ENCODE measurements at places on chromosomes 2 and 18.
A peak's percentile ranks its signal among the peaks of the same experiment; 100 is the strongest.

GRCh38 chr2:212892193-212892592, 259.2 kb downstream of the IKZF2 start:
- no peak for DNase-seq

DNA sequence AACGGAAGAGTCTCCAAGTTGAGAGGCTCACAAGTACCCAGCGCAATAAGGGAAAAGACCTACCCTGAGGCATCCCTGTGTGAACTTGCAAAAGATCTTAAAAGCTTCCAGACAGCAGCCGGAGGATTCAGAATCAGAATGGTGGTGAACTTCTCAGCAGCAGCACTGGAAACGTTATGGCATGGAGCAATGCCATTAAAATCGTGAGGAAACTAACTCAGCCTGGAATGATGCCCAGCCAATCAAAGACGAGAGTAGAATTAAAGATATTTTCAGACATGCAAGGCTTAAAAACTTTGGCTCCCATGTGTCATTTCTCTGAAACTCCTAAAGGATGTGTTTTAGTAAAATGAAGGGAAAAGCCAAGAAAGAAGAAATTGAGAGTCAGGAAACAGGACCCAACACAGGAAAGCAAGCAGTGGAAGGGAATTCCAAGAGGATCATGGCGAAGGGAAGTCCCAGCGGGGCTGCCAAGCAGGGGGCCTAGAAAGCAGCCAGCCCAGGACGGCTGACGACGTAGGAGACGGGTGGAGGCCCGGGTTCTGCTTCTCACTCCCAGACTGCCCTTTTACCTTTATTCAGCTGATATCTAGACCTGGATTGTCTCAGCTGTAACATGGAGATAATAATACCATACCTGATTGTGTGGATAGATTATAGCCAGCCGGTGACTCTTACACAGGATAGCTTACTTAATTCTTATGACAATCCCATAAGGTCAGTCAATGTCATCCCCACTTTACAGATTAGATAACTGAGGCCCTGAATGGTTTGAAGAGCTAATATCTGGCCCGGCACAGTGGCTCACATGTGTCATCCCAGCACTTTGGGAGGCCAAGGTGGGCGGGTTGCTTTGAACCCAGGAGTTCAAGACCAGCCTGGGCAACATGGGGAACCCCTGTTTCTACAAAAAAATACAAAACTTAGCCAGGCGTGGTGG, 92.8 kb downstream of the ASAP2 start:
- DNase-seq, result peak; percentile 35

- DNase-seq, result no peak
Measured at GRCh38 chr2:12090072-12090471, 343.6 kb downstream of the LPIN1 start.

DNA sequence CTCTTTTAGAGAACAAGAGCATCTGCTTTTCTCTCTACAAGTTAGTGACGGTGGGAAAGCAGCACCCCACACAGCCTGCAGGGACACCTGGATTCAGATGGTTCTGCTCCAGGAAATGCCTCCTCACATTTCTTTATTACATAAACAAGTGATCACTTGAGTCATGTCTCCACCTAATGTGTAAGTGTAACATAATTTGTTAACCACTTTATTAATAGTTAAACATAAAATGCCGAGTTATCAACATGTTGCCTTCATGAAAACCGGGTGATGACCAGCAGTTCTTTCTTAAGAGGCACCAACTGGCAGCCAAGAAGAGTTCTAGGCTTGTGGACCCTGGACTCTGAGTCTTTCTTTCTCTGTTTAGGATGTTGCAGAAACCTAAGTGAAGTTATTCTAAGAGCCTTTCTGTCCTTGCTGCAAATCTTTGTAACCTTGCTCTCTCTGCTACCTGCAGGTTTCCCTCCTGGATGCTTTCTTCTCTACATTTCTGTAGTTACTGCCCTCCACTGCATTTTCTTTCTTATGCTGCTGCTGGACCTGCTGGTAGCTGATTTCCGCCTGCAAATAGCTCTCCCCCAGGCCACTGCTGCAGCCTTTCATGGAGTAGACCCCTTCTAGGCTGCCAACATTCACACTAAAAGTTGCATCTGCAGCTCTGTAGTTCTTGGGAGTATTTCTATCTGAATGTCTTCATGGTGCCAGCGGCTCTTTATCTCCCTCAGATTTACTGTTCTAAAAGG, 24.3 kb downstream of the UPP2 start:
- no peak for DNase-seq

DNA sequence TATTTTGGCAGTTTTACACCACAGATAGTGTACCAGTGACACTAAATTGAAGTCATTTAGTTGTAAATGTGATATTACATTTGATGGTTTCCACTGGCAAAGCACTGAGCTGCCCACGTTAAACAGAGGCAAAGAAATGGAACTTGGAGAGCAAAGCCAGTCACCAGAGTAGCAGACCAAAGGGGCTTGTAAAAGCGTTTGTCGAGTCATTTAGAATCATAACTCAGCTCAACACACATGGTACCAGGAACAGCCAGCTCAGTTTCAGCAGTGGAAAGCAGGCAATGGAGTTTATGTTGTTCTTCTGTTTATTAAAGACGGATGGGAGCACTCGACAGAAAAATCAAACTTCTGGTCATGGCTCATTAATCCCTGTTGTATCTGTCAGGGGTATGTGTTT, 91.2 kb downstream of the POU3F3 start:
- DNase-seq, result no peak

DNA sequence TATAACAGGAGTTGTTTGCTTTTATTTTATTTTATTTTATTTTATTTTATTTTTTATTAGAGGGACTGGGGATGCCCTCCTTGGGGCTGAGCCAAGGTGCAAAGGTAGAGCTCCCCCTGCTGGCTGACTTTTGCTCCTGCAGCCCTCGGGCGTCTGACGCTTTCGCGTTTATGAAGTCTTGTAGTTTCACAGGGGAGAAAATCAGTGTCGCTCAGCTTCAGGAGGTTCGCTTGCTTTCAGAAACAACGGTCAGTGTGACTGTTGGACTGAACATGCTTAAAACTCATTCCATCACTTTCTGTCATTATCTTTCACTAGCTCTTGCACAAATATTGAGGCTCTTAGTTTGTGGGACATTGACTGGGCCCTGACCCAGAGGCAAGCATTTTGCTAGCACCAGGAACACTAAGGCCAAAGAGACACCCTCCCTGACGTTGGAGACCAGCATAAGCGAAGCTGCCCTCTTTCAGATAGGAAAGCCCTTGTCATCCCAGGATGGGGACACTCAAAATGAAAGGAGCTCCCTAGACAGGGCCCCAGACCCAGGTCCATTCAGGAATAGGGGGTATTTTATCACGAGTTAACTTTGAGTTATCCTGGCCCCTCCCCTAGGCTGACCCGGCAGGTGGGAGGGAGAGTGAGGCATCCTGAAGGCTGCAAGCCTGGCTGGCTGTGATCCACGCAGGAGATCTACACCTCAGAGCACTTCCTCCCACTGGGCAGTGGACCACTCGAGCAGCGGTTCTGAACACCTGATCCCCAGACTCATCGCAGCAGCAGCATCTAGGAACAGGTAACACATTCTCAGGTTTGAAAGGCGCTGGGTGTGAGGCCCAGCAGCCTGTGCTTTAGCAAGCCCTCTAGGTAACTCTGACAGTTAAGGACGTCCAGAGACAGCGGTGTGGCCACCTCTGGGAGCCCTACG, 34.4 kb downstream of the LGALSL start:
- peak; percentile 61 for DNase-seq

- DNase-seq, result no peak
Measured at GRCh38 chr2:119062179-119062578, 96.4 kb downstream of the C1QL2 start.

GRCh38 chr2:102098756-102099155, 43.8 kb upstream of the IL1R1 start:
- no peak for DNase-seq

- no peak for DNase-seq
Measured at GRCh38 chr2:1055014-1055595, 104.5 kb downstream of the SNTG2 start.

GRCh38 chr2:163884416-163884815, 148.6 kb upstream of the FIGN start:
- no peak for DNase-seq

DNA sequence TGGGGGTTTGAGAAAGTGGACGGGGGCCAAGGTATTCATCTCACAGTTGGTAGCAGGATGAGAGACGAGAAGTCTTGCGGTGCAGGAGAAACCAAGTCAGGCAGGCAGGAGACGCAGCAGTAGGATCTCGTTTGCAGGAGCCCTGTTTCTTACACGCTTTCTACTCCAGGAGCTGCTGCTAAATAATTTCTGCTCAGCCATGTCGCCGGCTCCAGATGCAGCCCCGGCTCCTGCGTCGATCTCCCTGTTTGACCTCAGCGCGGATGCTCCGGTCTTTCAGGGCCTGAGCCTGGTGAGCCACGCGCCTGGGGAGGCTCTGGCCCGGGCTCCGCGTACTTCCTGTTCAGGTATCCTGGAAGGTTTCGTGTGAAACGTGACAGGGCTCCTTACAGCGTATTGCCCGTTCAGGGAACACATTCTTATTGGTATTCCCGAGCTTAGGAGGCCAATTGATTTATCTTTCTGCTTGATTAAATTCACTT, 494 bp downstream of the ANKZF1 start:
- no peak for DNase-seq

DNA sequence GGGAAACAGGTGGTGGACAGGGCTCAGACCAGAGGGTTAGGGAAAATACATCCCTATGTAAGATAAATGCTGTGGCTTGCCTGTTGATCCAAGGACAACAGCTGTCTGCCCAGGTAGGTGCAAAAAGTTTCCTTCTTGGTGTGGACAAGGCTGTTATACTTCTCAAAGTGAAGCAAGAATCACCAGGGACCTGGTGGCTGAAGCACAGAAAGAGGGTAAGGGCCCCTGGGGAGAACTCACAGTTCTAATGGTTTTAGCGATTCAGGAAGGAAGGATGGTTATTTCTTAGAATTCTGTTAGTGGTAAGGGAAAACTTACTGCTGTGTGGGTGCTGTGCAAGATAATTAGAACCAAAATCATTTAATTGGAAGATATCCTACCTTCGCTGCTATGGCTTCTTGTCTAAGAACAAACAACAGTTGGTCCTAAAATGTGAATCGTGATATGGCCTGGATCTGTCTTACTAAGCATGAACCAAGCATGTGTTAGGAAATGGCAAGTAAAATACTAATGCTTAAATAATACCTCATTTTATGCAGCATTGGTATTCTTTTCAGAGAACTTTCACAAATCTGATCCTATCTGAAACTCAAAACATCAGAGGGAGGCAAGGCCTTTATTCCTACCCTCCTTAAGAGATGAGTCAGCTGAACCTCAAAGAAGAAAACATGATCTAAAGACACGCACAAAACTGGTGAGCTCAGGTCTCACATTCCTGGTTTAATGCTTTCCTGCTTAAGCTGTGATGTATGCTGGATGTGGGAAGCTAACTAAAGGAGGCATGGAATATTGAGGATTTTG, 159.2 kb upstream of the THUMPD2 start:
- DNase-seq, result no peak

GRCh38 chr2:202608142-202608852, 26.5 kb upstream of the FAM117B start:
- no peak for DNase-seq

GRCh38 chr2:237341872-237342271, 72.1 kb downstream of the COL6A3 start:
- DNase-seq, result no peak

DNA sequence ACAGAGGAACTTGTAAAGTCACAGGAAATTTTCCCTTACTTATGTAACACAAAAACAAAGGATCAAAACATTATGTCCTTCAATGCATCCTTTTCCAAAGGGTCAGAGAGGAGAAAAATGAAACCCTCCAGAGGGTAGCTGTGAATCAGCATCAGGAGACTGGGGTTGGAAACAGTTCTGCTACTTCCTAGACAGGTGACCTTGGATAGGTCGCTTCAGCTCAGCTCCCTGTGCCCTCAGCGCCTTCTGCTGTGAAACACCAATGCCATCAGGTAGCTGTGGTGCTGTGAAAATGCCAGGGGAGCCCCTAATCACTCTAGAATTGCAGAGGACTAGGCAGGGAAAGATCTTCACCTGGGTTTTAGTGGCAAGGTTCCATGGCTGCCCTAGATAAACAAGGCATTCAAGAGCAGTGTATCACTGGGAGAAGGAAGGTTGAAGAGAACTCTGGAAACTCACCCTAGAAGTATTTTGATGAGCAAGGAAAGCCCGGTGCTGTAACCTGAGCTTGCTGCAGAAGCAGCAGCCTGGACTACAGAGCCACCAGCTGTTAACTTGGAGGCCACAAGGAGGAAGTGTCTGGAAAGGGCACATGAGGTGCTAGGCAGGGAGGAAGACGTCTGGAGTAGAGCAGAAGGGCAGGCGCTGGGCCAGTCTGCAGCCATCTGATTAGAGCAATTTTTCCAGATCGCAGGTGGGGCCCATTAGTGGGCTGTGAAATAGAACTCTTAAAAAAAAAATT, 100.7 kb upstream of the MCFD2 start:
- peak; percentile 56 for DNase-seq

GRCh38 chr2:174326161-174327020, 8.4 kb upstream of the SP9 start:
- DNase-seq, result peak; percentile 88

GRCh38 chr2:3288470-3289170, 89.0 kb downstream of the EIPR1 start:
- DNase-seq, result no peak

- no peak for DNase-seq
Measured at GRCh38 chr18:8967573-8967972, 134.9 kb upstream of the NDUFV2 start.

DNA sequence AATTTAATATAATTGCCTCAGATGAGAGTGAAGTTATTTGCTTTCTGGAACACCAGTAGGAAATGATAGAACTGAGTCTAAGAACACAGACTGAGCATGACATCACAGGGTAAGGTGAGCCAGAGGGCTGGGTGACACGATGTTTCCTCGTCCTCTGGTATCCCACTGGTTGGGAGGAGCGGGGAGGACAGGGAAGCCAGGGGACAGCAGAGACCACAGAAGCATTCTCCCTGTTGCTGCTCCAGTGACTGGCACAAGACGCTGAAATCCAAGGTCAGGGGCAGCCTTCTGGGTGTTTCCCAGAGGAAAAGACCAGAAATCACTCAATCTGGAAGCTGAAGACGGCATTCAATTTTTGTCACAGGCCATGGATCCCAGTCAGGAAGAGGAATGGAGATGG, 363.4 kb upstream of the SOX11 start:
- no peak for DNase-seq

DNA sequence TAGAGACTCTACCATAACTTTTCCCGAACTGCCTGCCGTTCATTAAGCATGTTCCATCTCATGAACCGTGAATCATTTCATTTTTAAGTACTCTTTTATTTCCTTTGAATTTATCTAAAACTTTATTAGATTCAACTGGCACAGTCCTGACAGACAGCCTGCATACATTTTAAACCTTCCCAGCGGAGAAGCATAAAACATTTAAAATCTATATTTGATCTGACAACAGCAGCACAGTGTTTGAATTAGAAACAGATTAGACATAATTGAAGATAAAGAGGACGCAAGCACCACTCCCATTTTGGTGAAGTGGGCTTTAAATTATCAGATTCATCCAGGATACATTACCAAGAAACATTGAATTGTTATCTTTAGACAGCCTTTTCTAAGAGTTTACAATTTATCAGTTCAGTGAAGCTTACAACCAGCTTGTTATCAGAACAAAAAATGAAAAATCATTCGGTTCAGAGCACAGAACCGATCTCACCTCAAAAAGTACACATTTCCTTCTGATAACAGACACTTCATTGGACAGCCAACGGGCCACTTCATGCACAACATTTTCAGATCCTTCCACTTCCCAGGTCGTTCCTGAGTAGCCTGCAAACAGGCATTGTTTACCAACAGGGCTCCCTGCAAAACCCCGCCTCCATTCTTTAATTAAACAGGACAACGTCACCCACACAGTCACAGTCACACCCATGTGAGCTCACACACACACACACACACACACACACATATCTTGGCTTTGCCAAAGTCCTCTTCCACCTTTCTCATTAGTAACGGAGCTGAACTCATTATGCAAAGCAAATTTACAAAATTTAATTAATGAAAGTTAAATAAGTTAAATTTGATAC, 171.2 kb downstream of the SP3 start:
- DNase-seq, result no peak

All from muscle of back (tissue), 13 donors.